GM23248 (cell line): ENCODE measurements at places on chromosomes 2 and 18. TPM values are rescaled to one million over a fixed set of nuclear protein-coding genes. Genes with fewer than 3 reads are reported as not detected.

ALKAL2 gene
- not detected in 2 replicates for polyA plus RNA-seq

NT5DC4 gene
- polyA plus RNA-seq, result not detected in 2 replicates

GAL3ST2 gene
- not detected in 2 replicates for polyA plus RNA-seq

SERPINB4 gene
- polyA plus RNA-seq, result not detected in 2 replicates

KCNJ13 gene
- 0.16 and 0.21 TPM in 2 replicates for polyA plus RNA-seq

ANKZF1 gene
- 26.8 and 31.5 TPM in 2 replicates for polyA plus RNA-seq

SERPINB13 gene
- polyA plus RNA-seq, result not detected in 2 replicates

FNDC4 gene
- polyA plus RNA-seq, result 18.2 and 20.2 TPM in 2 replicates

CELF4 gene
- polyA plus RNA-seq, result 0.24 TPM in 1 of 2 replicates, not detected in the other

TXNDC2 gene
- polyA plus RNA-seq, result not detected in 2 replicates

AQP12A gene
- not detected in 2 replicates for polyA plus RNA-seq

CWC22 gene
- 21.0 and 21.6 TPM in 2 replicates for polyA plus RNA-seq

ARHGEF33 gene
- polyA plus RNA-seq, result 0.52 and 0.75 TPM in 2 replicates

SMAD7 gene
- polyA plus RNA-seq, result 6.8 and 8.4 TPM in 2 replicates

ACMSD gene
- not detected in 2 replicates for polyA plus RNA-seq

LBX2 gene
- polyA plus RNA-seq, result 0.87 and 1.1 TPM in 2 replicates

STON1 gene
- 3.0 TPM in 2 replicates for polyA plus RNA-seq

FAM110C gene
- not detected in 2 replicates for polyA plus RNA-seq

AQP4 gene
- polyA plus RNA-seq, result not detected in 2 replicates

ERMN gene
- polyA plus RNA-seq, result not detected in 2 replicates

RPRD1A gene
- 22.7 and 24.2 TPM in 2 replicates for polyA plus RNA-seq

VWA3B gene
- not detected in 2 replicates for polyA plus RNA-seq

RGPD4 gene
- 0.04 TPM in 1 of 2 replicates, not detected in the other for polyA plus RNA-seq
